GM12864 (cell line): ENCODE measurements at places on chromosomes 6 and 20.

DNA sequence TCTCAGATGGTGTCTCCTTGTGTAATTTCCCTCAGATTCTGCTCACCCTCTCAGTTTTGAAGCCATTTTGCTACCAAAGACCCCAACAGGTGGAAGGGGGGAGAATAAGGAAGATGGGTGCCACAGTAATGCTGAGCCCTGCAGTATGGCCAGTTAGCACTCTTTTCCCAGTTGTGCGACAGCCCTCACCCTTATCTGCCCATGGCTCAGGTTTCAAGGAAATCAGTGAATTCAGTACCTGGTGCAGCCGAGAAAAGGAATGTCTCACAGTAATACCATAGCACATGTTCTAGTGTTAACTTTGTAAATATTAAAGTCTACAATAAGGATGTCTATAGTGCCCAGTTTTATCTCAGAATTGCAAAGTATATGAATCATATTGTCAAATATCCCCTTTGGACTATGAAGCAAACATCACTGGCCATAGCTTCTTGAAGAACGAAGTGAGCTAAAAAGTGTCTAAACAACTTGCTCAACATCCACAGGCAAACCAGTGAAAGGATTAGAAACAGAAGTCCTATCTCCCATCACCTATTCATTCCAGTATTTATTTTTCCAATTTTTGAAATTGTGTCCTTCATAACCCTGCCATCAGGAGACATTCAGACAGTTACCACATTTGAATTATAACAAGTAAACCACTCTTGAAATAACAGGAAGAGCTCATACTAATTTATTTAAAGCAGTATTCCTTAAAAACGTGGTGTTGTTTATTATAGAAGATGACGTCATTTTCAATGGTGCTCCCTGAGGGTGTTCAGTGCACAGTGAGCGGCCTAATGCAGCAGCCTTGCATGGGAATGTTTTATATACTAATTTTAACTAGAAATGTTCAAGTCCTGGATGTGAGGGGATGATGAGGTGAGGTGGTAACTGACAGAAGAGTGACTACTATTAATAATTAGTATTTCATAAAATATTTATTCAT is 366.2 kb downstream of the TFAP2A start:
- DNase-seq, result no peak

GRCh38 chr20:57390604-57391438 is at the start of gene RBM38:
Gene RBM38 (plus strand): TSS chr20:57391396. CDS start chr20:57391582, 186 bp downstream.
- no peak for DNase-seq

- DNase-seq, result no peak
Measured at GRCh38 chr6:43927532-43928210, 157.7 kb downstream of the VEGFA start.

DNA sequence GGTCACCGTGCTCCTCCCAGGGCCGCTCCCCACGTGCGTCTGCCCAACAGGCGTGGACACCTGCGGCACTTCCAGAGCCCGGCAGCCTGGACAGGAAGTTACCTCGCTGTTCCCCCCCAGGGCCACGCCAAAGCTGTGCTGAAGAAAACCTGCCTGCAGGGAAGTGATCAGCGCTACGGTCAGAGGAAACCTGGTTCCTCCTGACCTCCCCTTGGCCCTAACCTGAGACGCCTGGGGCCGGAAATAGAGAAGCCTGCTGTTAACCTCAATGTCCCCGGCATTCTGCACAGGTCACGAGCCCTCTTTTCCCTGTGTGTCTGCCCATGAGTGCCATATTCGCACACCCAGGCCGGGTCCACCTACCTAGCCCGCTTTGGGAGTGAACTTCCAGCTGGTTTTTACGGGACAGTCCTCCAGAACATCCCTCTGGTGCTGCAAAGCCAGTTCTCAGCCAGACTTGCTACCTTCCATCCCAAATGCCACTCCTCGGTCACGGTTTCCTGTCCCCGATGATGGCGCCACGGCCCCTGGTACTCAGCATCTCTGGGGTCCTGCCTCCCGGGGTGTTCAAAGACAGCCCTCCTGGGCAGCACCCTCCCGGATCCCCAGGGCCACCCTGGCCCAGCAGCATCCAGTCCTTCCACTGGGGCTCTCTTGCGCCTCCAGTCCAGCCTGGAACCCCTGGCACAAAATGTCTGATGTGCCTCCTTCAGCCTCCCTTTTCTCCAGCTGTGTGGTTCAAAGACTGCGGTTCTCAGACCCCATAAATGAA is 12.0 kb upstream of the IRF4 start:
- no peak for DNase-seq

DNA sequence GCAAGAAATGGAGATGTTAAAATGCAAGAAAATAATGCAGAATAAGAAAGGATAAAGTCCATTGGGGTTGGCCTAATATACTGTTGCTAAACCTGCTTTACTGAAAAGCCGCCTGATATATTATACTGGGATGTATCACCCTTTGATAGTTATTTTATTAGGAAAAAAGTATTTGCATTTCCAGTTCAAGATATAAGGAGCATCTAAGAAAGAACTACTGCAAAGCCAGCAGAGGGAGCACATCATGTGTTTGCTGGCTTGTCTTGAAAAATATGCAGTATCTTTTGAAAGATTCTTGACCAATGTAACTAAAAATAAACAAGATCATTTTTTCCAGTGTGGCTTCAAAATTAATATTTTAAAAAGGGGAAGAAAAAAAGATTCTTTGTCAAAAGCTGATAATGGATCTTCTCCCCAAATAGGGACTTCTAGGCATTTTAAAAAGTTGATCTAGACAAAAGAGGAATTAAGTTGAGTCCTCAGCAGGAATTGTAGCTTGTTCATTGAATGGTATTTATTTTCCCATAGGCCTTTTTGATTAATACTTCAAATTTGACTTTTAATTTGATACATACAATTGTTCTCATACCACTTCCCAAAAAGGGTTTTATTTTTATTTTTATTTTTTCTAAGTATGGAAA is 214.9 kb downstream of the ZFAND3 start:
- no peak for DNase-seq

- no peak for DNase-seq
Measured at GRCh38 chr6:106048336-106048735, 37.8 kb upstream of the PRDM1 start.

GRCh38 chr20:62047666-62048345 is 17.9 kb downstream of the TAF4 start:
- no peak for DNase-seq

- no peak for DNase-seq
Measured at GRCh38 chr6:40286721-40287120, 300.4 kb downstream of the LRFN2 start.

DNA sequence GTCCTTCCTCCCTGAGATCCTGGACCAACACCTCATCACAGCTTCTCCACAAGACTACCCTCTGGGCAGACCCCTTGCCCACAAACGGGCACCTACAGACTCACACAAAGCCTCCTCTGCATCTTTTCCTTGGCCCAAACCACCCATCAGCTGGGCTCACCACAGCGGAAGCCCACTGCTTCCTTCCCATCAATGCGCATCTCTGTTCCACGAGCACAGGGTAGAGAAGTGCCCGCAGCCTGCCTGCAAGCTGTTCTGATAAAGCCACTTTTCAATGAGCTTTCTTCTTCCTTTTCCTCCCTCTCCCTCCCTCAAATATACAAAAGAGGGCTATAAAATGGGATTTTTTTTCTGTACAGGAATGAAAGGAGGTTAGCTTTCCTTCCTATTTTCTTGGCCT is 111.2 kb downstream of the NFATC2 start:
- no peak for DNase-seq

DNA sequence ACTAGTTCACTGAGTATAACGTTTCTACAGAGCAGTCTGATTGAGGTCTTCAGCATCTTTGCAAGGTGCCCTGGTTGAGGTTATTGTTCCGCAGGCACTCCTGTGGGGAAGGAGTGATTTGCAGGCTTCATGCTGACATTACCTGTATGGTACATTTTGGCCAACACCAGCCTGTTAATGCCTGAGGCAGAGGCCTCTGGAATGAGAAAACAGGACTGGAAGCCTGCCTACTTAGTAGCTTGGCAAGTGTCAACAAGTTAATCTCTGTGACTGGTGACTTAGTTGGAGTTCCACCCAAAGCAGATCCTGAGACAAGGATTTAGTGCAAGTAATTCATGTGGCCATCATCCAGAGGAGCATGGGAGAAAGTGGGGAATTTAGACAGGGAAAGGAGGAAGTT is 24.6 kb downstream of the MAS1 start:
- DNase-seq, result no peak

GRCh38 chr6:958488-958887 is 265.5 kb upstream of the EXOC2 start:
- DNase-seq, result no peak

- no peak for DNase-seq
Measured at GRCh38 chr6:44122801-44123200, 4.5 kb downstream of the MRPL14 start.

DNA sequence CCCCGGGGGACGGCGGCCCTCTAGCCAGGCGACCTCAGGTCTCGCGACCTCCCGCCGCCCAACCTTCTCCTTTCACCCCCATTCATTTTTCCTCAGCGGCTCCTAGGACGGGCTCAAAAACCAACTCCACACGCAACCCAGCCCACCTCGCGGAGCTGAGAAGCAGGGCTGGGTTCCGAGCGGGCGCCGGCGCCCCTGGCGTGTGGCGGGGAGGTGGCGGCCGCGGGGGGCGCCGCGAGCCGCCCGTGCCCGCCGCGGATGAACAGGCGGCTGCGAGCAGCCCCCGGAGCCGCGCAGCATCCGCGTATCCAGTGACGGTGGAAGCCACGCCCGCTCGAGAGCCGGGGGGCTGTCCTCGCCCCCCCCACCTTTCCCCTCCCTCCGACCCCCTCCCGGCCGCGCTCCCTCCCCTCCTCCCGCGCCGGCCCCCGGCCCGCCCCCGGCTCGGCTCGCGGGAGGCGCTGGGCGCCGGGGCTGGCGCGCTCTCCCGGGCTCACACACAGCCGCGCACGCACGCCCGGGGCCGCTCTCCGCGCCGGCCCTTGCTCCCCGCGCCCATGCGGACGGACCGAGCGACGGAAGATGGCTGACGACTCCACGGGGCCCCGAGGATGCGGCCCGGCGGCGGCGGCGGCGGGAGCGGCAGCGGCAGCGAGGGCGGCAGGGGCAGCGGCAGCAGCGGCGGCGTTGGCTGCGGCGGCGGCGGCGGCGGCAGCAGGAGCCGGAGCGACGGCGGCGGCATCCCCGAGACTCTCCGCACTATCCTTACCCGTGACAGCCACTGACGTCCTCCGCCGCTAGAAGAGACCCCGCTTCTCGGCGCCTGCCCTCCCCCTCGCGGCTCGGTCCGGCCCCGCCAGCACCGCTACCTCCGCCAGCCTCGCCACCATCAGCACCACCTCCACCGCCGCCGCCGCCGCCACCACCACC is at the start of gene SOBP:
TSS of gene SOBP (plus strand) at position 482 of the 930 bp plus-strand sequence. CDS start 500 bp downstream, outside the sequence.
- DNase-seq, result no peak

DNA sequence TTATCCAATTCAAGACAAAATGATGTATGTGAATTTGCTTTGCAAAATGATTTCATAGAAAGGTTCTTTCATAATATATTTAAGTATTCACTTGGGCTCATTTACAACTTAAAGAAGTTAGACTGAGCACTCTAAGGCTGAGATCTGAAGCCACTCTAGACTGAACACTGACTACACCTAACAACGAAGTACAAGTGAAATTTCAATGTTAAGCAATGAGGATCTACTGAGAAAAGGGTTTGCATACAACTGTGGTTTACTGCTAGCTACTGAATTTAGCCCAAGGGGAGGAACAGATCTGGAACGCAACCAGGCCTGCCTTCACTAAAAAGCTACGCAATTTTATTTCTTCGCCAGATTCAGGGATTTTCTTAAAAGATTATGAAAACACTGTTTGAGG is 106.4 kb downstream of the MBOAT1 start:
- no peak for DNase-seq

DNA sequence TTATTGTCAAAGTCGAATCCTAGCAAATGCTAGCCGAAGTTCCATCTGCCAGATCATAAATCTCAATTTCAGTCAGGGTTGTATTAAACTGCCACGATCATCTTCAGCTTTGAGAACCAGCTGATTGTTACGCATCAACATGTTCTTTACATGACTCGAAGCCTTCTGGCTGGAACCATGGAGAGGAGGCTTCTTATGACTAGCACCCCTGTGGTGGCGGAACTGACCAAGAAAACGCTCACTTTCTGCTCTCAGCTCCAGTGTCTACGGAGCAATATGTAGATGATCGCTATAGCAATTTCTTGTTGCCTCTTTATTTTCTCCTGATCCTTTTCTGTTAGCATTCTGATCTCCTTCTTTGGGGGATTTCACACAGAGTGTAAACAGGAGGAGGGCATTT is 479.4 kb upstream of the SLC35B3 start:
- no peak for DNase-seq

- DNase-seq, result no peak
Measured at GRCh38 chr20:44357555-44358125, 2.1 kb downstream of the HNF4A start.

DNA sequence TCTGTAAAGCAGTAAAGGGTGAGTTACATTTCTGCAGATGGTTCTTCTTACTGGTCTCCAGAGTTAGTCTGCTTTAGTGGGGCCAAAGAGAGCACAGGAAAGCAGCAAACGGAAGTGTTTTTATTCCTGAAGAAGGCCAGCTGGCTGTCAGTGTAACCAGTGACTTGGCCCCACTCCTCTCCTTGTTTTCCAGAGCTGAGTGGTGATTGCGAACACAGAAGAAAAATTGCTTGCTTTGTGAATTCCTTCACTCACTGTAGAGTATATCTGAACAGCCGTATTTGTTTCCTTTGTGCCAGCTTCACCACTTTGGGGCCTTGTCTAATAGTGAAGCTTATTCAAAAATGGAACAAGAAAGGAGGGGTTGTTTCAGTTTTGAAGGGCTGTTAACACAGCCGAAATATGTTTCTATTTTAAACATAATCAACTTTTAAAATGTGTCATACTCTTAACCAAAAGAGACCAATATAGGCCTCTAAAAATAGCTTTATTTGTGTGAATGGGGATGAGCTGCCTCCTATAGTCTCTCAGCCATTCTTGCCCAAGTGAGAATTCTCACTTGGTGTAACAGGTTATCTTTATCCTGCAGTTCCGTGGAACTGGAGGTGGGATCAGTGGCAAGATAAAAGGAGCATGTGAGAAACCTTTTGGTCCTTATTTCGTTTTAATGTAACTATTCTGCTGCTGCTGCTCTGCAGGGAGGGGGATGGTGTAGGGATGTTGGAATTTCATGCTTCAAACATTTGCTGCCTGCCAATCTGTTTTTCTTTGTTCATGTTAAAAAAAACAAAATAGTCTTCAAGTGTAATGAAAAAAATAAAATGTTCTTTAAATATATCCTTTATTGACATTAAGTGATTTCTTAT is 37.8 kb downstream of the ZC2HC1B start:
- peak; percentile 58 for DNase-seq

- DNase-seq, result no peak
Measured at GRCh38 chr6:105606831-105607463, 204.1 kb upstream of the PREP start.

- DNase-seq, result peak; percentile 93
Measured at GRCh38 chr20:31723319-31724078, 831 bp upstream of the BCL2L1 start.

GRCh38 chr6:152309648-152310047 is 327.5 kb downstream of the SYNE1 start:
- no peak for DNase-seq

- no peak for DNase-seq
Measured at GRCh38 chr20:35257175-35257909, 20.6 kb downstream of the MMP24OS start.
